ENCODE measurements at places on chromosomes 3 and 15. TPM values are rescaled to one million over a fixed set of nuclear protein-coding genes. Genes with fewer than 3 reads are reported as not detected.

- H3K36me3 ChIP-seq = no peaks in the 10 kb centered on the region
- H3K4me1 ChIP-seq = no peaks in the 10 kb centered on the region
- H3K27ac ChIP-seq = no peak overlapping the region
- no peak overlapping the region for H3K4me3 ChIP-seq
- DNase-seq = no peak
Measured at GRCh38 chr3:116734243-116734642, 24.7 kb downstream of the TUSC7 start.

GRCh38 chr15:64558460-64559179, 98.2 kb downstream of the ZNF609 start:
- no peak overlapping the region for H3K4me3 ChIP-seq
- no peak for DNase-seq
- no peaks in the 10 kb centered on the region for H3K27me3 ChIP-seq

DNA sequence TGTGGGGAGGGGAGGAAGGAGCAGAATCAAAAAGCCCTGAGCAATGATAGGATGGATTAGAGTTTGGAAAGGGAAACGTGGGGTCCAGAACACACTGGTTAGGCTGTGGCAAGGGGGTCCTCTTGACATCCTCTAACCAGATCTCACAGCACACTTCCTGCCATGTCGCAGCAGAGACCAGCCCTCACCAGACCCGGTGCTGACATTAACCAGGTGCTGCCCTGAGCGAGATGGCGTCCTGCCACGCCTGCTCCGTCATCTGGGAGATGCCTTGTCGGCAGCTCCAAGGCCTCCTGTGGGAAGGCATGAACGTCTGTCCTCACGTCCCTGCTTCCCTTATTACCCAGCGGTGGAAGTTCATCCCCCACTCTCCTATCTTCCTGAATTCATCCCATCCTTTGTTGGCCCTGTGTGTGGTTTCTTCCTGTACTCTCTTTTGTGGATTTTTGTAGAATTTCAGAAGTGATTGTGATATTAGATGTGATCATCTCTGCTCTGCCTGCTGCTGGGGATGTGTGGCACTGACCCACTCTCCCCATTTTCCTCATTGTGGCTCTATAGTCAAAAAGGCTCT, 29.4 kb upstream of the MYZAP start:
- no peaks in the 10 kb centered on the region for H3K36me3 ChIP-seq
- H3K27ac ChIP-seq = peak overlapping the region; percentile 77
- peaks cover 38% of the 10 kb centered on the region for H3K4me1 ChIP-seq
- no peak overlapping the region for H3K4me3 ChIP-seq

DNA sequence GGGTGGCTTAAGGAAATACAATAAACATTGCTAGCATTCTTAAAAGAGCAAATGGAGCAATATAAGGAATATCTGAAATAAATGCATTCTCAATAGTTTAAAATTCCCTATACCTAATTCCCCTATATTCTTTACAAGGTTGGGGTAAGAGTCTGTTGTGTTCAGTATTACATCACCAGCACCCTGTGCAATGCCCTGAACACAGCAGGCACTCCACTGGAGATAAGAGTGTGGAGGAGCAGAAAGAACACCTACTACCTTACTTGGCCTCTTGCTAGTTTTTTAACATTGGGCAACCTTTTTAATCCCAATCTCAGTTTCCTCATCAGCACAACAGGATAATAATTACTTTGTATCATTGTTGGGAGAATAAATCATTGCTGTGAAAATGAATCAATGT, 140.2 kb upstream of the PLXND1 start:
- peaks cover 6% of the 10 kb centered on the region for H3K4me1 ChIP-seq
- no peak for DNase-seq
- no peaks in the 10 kb centered on the region for H3K27me3 ChIP-seq
- H3K4me3 ChIP-seq = no peak overlapping the region
- H3K27ac ChIP-seq = no peak overlapping the region

GRCh38 chr3:121750087-121750415, 510 bp upstream of the GOLGB1 start:
- peaks cover 6% of the 10 kb centered on the region for H3K4me1 ChIP-seq
- DNase-seq = no peak
- H3K36me3 ChIP-seq = no peaks in the 10 kb centered on the region
- peaks cover 22% of the 10 kb centered on the region for H3K27me3 ChIP-seq

- peaks cover 33% of the 10 kb centered on the region for H3K4me1 ChIP-seq
- peak overlapping the region; percentile 46 for H3K4me3 ChIP-seq
- H3K27ac ChIP-seq = no peak overlapping the region
- no peaks in the 10 kb centered on the region for H3K27me3 ChIP-seq
- no peaks in the 10 kb centered on the region for H3K36me3 ChIP-seq
Measured at GRCh38 chr15:91482799-91483198, 370.7 kb upstream of the SLCO3A1 start.

DNA sequence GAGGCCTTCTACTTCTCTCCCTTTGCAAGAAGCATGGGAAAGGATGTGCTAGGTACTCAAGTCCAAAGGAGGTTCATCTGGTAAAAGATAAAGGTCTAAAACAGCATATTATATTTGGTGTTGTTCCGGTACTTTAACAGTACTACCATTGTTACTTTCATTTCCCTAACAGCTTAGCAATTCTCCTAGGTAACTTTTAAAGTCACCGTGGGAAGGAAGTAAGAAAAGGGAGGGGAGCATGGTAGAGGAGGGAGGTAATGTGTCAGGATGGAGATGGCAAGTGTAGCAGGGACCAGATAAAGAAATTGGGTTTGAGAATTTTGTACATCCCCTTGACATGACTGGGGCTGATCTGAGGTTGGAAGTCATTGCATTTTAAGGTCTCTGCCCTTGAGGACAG, 89.4 kb upstream of the SKOR1 start:
- peaks cover 5% of the 10 kb centered on the region for H3K36me3 ChIP-seq
- H3K4me3 ChIP-seq = no peak overlapping the region
- H3K27ac ChIP-seq = no peak overlapping the region

The WDR93 gene
- not detected for total RNA-seq

The KLHL40 gene
- total RNA-seq = not detected

- no peak for DNase-seq
- no peak overlapping the region for H3K27ac ChIP-seq
- H3K27me3 ChIP-seq = no peaks in the 10 kb centered on the region
- no peaks in the 10 kb centered on the region for H3K4me1 ChIP-seq
- H3K36me3 ChIP-seq = no peaks in the 10 kb centered on the region
- no peak overlapping the region for H3K4me3 ChIP-seq
Measured at GRCh38 chr3:26460985-26461384, 161.6 kb upstream of the LRRC3B start.

DNA sequence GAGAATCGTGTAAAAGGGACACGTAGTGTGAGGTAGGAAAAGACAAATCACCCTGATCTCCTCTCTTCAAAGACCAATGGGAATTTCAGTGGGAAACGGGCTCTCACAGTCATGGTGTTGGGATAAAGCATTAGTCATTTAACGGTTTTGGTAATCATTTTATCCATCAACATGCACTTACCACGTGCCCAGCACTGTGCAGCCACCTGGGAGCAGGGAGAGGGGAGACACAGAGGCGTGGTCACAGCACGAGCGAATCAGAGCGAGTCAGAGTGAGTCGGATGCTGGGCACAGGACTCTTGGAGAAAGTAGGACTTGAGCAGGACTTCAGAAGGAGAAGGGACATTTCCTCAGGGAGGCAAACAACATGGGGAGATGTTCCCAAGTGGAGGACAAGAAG, 130.8 kb downstream of the MINAR1 start:
- DNase-seq = no peak
- H3K27ac ChIP-seq = no peak overlapping the region
- H3K27me3 ChIP-seq = peaks cover 15% of the 10 kb centered on the region
- no peaks in the 10 kb centered on the region for H3K4me1 ChIP-seq
- no peaks in the 10 kb centered on the region for H3K36me3 ChIP-seq

The ECT2 gene
- total RNA-seq = 40.4 TPM

The MAPKAPK3 gene
- 199 TPM for total RNA-seq

- H3K36me3 ChIP-seq = no peaks in the 10 kb centered on the region
- H3K4me3 ChIP-seq = no peak overlapping the region
- DNase-seq = no peak
- H3K27ac ChIP-seq = no peak overlapping the region
Measured at GRCh38 chr3:194166682-194167479, 30.9 kb downstream of the HES1 start.

DNA sequence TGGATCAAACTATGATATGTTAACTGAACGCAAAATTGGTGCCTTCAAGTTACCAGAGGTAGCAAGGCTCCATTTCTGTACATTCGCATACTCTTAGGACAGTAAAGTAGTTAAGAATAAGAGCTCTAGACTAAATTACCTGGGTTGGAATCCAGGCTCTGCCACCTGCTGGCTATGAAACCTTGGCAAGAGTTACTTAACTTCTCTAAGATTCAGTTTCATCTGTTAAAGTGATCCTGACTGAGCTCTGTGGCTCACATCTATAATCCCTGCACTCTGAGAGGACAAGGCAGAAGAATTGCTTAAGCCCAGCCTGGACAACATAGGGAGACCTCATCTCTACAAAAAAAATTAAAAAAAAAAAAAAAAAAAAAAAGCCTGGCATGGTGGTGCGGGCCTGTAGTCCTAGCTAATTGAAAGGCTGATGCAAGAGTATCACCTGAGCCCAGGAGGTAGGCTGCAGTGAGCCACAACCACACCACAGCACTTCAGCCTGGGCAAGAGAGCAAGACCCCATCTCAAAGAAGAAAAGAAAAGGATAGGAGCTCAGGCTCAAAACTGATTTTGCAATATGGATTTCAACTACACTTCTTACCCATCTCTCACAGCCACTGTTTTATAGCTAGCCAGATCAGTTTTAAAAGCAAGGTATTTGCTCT, 21.3 kb downstream of the GSK3B start:
- H3K27me3 ChIP-seq = no peaks in the 10 kb centered on the region
- no peak overlapping the region for H3K4me3 ChIP-seq
- H3K27ac ChIP-seq = no peak overlapping the region
- peaks cover 22% of the 10 kb centered on the region for H3K36me3 ChIP-seq
- DNase-seq = no peak

DNA sequence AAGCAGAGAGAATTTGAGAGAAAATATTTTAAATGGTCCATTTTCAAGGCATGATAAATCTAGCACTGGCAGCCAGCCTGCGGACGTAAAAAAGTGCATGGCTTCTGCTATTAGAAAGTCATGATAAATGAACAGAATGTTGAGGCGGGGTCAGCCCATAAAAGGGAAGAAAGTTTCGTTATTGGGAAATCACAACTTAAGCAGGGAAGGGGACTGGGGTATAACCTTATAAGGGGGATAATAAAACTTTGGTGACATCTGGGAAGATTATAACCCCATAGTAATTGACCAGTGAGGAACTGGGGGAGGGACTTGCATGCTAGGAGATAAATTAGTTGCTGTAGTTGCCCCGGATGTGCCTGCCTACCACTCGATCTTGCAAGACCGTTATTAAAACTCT, 88.4 kb upstream of the PLSCR4 start:
- no peaks in the 10 kb centered on the region for H3K36me3 ChIP-seq
- no peak overlapping the region for H3K4me3 ChIP-seq
- H3K4me1 ChIP-seq = no peaks in the 10 kb centered on the region

DNA sequence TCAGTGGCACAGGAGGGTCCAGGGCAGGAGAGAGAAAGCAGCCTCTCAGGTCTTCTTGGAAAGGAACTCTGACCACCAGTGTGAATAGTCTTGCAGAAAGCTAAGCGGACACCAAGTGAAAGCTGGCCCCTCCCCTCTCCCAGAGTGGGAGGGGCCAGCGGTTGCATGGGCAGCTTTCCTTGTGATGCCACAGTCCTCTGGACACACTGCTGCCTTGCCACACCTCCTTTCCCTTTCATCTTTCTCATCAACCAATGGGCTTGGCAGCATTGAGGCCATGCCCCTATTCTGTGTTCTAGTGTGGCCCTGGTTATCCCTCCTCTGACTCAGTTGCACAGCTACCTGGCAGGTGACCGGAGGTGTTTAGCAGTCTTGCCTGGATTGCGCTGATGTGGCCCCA, 49.7 kb upstream of the GOLGA6B start:
- H3K27ac ChIP-seq = no peak overlapping the region
- H3K27me3 ChIP-seq = peaks cover 9% of the 10 kb centered on the region
- no peak overlapping the region for H3K4me3 ChIP-seq
- no peaks in the 10 kb centered on the region for H3K36me3 ChIP-seq
- no peak for DNase-seq

The ARHGAP11A gene
- 95.7 TPM for total RNA-seq

- DNase-seq = no peak
- H3K27me3 ChIP-seq = no peaks in the 10 kb centered on the region
- H3K36me3 ChIP-seq = peaks cover 60% of the 10 kb centered on the region
- peak overlapping the region; percentile 56 for H3K27ac ChIP-seq
- H3K4me3 ChIP-seq = peak overlapping the region; percentile 47
Measured at GRCh38 chr3:101833446-101833974, 15.8 kb upstream of the NFKBIZ start.

The EIF4E3 gene
- total RNA-seq = 20.3 TPM

GRCh38 chr15:32802286-32802936, 84.6 kb downstream of the GREM1 start:
- H3K4me3 ChIP-seq = no peak overlapping the region
- H3K27me3 ChIP-seq = peaks cover 18% of the 10 kb centered on the region
- no peaks in the 10 kb centered on the region for H3K36me3 ChIP-seq
- DNase-seq = no peak
- peaks cover 6% of the 10 kb centered on the region for H3K4me1 ChIP-seq
- no peak overlapping the region for H3K27ac ChIP-seq

The AGTR1 gene
- total RNA-seq = not detected

GRCh38 chr15:25381579-25381978, 57.2 kb downstream of the UBE3A start:
- no peaks in the 10 kb centered on the region for H3K27me3 ChIP-seq
- no peak overlapping the region for H3K4me3 ChIP-seq
- no peak for DNase-seq
- H3K4me1 ChIP-seq = no peaks in the 10 kb centered on the region
- H3K27ac ChIP-seq = no peak overlapping the region

The VIPR1 gene
- total RNA-seq = 0.80 TPM

DNA sequence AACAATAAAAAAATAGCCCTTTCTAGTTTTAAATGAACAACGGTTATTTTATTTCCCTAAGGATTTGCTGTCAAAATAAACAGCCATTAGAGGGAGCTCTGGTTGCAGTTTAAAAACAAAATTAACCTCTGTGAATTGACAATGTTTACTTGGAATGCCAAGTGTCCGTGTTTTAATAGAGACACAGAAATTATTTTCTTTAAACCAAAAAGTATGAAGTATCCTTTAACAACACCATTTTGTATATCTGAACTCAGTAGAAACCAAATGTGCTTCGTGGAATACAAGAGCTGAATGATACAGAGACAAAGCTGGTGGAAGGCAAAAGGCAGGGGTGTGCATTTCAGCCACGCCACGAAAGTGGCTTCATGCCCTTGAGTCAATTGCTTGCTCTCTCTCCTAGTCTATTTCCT, 74.4 kb downstream of the MOBP start:
- H3K27ac ChIP-seq = no peak overlapping the region
- no peak overlapping the region for H3K4me3 ChIP-seq
- no peaks in the 10 kb centered on the region for H3K36me3 ChIP-seq
- no peaks in the 10 kb centered on the region for H3K4me1 ChIP-seq
- H3K27me3 ChIP-seq = peaks cover 3% of the 10 kb centered on the region

- no peaks in the 10 kb centered on the region for H3K36me3 ChIP-seq
- no peaks in the 10 kb centered on the region for H3K4me1 ChIP-seq
- no peak overlapping the region for H3K4me3 ChIP-seq
- H3K27ac ChIP-seq = no peak overlapping the region
- no peak for DNase-seq
- H3K27me3 ChIP-seq = peaks cover 6% of the 10 kb centered on the region
Measured at GRCh38 chr3:140285380-140285779, 350.4 kb downstream of the CLSTN2 start.

- no peaks in the 10 kb centered on the region for H3K36me3 ChIP-seq
- no peaks in the 10 kb centered on the region for H3K27me3 ChIP-seq
- H3K4me1 ChIP-seq = peaks cover 10% of the 10 kb centered on the region
- DNase-seq = no peak
- H3K27ac ChIP-seq = no peak overlapping the region
- no peak overlapping the region for H3K4me3 ChIP-seq
Measured at GRCh38 chr15:101115393-101115785, 136.5 kb downstream of the CHSY1 start.

The ETV5 gene
- 2.2 TPM for total RNA-seq

All from activated CD4-positive, alpha-beta T cell treated with anti-CD3 and anti-CD28 coated beads, Interleukin-2, amount 10 ng/mL, durations not matched to agents 24 days and 14 days (primary cell).